Chondrocyte (in vitro differentiated cells): ENCODE measurements at places on chromosomes 2 and 18. TPM values are rescaled to one million over a fixed set of nuclear protein-coding genes. Genes with fewer than 3 reads are reported as not detected.

DNA sequence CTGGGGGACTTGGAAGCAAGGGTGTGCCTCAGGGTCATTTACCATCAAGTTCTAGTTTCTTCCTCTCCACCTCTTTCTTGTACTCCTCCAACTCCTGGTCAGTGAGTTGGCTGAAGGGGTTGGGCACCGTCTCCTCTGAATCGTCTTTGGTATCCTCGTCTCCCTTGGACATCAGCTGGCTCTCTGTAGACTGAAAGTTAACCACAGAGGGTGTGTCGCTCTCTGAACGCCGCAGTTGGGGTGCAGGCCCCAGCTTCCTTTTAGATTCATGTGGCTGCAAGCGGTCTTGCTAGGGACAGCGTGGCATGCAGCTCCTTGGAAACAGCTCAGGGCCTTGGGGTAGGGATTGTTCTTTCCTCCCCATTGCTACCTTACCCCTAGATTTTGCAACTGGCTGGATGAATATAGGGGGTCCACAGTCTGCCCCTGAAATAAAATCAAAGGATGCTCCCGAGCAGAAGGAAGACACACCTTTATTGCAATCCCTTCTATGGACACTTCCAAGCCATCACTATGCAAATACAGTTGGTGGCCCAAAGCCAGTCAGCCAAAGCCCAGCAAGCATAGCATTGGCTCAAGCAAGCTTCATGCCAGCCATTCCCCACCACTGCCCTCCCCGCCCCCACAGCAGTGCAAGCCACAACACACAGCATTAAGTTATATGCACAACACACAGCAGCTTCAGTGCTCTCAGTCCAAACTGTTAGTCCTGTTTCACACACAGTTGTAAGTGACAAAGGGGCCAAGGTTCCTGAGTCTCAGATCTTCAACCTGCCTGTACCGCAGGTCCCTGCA, 93.2 kb downstream of the ADD2 start:
- H3K27me3 ChIP-seq = peaks cover 3% of the 10 kb centered on the region
- H3K4me3 ChIP-seq = no peak overlapping the region
- H3K4me1 ChIP-seq = no peaks in the 10 kb centered on the region
- no peaks in the 10 kb centered on the region for H3K36me3 ChIP-seq
- no peak for DNase-seq
- H3K27ac ChIP-seq = no peak overlapping the region

DNA sequence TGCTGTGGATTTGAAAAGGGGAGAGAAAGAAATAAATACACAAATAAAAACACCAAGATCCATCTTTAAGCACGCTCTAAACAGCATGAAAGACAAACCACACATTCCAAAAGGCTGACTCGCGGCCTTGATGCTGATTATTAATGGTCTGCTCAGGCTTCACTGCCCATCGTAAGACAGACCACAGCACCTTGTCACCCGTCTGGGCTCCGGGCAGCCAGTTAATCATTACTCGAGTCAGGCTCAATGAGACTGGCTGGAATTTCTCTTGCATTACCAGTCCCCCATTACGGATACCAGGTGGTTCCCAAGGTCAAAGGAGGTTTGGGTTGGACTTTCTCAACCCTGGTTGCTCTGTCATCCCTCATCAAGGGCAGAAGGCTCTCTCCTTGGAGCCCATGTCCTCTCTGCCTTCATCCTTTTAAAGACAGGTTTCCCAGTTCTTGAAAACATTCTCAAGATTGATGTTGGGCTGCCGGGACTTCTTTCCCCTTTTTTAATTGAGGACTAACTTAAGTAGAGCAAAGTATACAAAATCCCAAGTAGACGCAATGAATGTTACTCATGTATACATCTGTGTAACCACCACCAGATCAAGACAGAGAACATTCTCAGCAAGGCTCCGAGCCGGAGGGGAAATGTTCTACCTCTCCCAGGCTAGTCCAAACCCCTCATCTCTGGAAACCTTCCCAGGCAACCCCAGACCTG, 8.1 kb downstream of the SMAD7 start:
- H3K36me3 ChIP-seq = peaks cover 46% of the 10 kb centered on the region
- H3K27ac ChIP-seq = peak overlapping the region; percentile 92
- no peaks in the 10 kb centered on the region for H3K27me3 ChIP-seq
- peak overlapping the region; percentile 88 for H3K4me3 ChIP-seq
- peaks cover 98% of the 10 kb centered on the region for H3K4me1 ChIP-seq

DNA sequence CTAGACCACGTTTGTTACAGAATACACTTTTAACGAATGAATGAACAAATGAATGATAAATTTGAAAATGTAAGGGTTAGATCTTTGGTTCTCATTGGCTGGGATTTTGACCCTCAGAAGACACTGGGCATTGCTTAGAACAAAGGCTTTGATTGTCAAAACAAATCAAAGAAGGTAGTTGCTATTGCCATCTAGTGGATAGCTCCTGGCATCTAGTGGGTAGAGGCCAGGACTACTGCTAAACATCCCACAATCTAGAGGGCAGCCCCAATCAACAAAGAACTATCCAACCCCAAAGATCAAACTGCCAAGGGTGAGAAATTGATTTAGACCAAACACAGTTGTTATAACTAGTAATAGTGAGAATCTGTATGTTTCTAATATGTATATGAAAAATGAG, 552.3 kb downstream of the KCNJ3 start:
- H3K27me3 ChIP-seq = peaks cover 13% of the 10 kb centered on the region
- no peak overlapping the region for H3K27ac ChIP-seq
- H3K36me3 ChIP-seq = no peaks in the 10 kb centered on the region
- no peak for DNase-seq
- no peaks in the 10 kb centered on the region for H3K4me1 ChIP-seq
- no peak overlapping the region for H3K4me3 ChIP-seq

DNA sequence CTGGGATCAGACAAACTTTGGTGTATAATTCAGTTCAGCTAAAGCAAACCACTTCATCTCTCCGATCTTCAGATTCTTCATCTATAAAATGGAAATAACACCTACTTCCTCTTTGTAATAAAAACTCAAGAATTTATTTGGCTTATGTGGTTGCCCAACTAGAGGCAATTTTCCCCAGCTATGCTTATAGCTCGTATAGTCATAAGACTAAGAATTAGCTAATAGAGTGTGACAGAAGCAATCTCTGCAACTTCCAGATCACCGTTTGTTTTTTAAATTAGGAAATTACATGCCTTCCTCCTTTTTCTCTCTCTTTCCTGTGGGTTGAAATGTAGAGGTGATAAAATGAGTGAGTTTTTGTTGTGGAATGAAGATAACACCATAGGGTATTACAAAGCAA, 35.3 kb upstream of the KCNF1 start:
- peaks cover 4% of the 10 kb centered on the region for H3K36me3 ChIP-seq
- no peak overlapping the region for H3K27ac ChIP-seq
- H3K27me3 ChIP-seq = no peaks in the 10 kb centered on the region
- DNase-seq = no peak

DNA sequence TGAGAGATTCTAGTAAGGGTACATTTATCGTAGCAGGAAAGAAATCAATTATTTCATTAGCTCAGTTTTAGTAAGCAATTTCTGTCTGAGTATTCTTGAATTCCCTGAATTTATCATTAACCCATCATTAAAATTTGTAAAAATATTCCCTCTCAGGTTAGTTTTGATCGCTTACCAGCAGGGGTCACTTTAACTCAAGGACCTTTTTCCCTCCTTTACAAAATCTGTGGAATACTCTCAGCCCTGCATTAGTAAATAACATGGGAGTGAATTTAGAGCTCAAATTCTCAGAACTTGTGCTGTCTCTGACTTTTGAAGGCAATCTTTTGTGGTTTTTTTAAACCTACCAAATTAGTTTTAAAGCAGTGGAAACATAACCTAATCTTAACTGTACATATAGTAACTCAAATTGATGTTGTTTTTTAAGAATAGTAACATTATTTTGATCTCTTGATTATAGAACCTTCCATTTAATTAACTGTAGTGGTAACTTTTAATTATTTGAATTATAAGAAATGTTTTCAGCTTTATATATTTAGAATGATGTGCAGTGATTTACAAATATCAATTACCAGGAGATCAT, 97.2 kb downstream of the AGPS start:
- no peaks in the 10 kb centered on the region for H3K4me1 ChIP-seq
- H3K36me3 ChIP-seq = peaks cover 10% of the 10 kb centered on the region
- no peak for DNase-seq

DNA sequence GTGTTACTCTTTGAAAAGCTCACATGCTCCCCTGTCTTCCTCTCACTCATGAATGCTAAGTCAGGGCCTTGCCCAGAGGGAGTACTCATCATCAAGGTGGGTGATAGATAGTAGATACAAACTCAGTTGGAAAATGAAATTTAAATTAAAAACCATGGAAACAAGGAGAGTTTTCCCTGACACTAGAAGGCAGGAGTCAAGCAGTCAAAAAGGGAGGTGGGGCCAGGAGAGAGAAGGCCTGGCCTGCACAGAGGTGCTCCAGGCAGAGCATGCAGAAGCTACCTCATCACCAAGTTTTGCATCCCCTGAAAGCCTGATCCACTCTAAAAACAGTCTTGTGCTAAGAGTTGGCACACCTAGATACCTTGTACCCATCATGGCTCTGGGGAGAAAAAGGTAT, 143.7 kb downstream of the MYO5B start:
- no peaks in the 10 kb centered on the region for H3K4me1 ChIP-seq
- H3K4me3 ChIP-seq = no peak overlapping the region
- peaks cover 33% of the 10 kb centered on the region for H3K27me3 ChIP-seq
- H3K36me3 ChIP-seq = no peaks in the 10 kb centered on the region
- H3K27ac ChIP-seq = no peak overlapping the region
- DNase-seq = no peak

- H3K4me1 ChIP-seq = no peaks in the 10 kb centered on the region
- no peak overlapping the region for H3K4me3 ChIP-seq
- H3K36me3 ChIP-seq = no peaks in the 10 kb centered on the region
- DNase-seq = no peak
- no peak overlapping the region for H3K27ac ChIP-seq
- H3K27me3 ChIP-seq = peaks cover 27% of the 10 kb centered on the region
Observed at GRCh38 chr2:192354512-192355244, 159.9 kb upstream of the TMEFF2 start.

- peak overlapping the region; percentile 43 for H3K27ac ChIP-seq
- no peak overlapping the region for H3K4me3 ChIP-seq
- H3K4me1 ChIP-seq = peaks cover 45% of the 10 kb centered on the region
Observed at GRCh38 chr2:88602022-88602421, 25.2 kb downstream of the EIF2AK3 start.

DNA sequence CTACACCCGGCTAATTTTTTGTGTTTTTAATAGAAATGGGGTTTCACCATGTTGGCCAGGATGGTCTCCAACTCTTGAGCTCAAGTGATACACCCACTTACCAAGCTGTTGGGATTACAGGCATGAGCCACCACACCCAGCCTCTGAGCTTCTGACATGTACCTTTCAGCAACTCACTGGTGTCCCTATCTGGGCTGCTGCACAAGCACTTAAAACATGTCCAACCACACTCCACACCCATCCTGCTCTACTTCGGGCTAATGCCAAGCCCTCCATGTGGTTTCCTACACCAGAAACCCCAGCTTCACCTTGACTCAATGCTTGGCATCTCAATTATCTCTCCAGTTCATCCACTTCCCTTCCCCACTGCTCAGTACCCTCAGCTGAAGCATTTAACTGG, 22.4 kb upstream of the ARMC9 start:
- no peak overlapping the region for H3K27ac ChIP-seq
- peaks cover 26% of the 10 kb centered on the region for H3K36me3 ChIP-seq
- H3K4me3 ChIP-seq = no peak overlapping the region

GRCh38 chr2:65434592-65435241, 2.3 kb upstream of the SPRED2 start:
- H3K4me1 ChIP-seq = peaks cover 28% of the 10 kb centered on the region
- H3K4me3 ChIP-seq = no peak overlapping the region
- H3K27ac ChIP-seq = no peak overlapping the region

DNA sequence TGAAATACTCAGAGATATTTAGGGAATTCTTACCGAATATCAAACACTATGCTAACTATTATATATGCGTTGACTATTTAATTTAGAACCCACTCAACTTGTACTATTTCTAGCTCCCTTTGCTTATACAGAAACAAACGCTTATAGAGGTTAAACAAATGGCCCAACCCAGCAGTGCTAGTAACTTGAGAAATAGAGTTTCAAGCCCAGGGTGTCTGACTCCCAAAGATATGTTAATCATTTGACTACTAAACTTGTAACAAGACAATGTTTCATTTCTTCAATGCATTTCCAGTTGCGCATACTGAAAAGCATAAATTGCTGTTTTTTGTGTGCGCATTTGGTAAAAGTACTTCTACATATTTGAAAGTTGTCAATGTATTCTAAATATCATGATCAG, 310.3 kb downstream of the GALNT13 start:
- no peak overlapping the region for H3K27ac ChIP-seq
- DNase-seq = no peak
- H3K36me3 ChIP-seq = peaks cover 1% of the 10 kb centered on the region

- no peak overlapping the region for H3K27ac ChIP-seq
- peaks cover 8% of the 10 kb centered on the region for H3K36me3 ChIP-seq
- peaks cover 9% of the 10 kb centered on the region for H3K4me1 ChIP-seq
- DNase-seq = no peak
Observed at GRCh38 chr2:237495521-237496117, 8.6 kb downstream of the MLPH start.

GRCh38 chr2:150607390-150607811, 119.9 kb upstream of the RND3 start:
- H3K4me1 ChIP-seq = peaks cover 36% of the 10 kb centered on the region
- peaks cover 1% of the 10 kb centered on the region for H3K36me3 ChIP-seq
- no peak overlapping the region for H3K4me3 ChIP-seq
- no peaks in the 10 kb centered on the region for H3K27me3 ChIP-seq
- H3K27ac ChIP-seq = no peak overlapping the region
- no peak for DNase-seq

DNA sequence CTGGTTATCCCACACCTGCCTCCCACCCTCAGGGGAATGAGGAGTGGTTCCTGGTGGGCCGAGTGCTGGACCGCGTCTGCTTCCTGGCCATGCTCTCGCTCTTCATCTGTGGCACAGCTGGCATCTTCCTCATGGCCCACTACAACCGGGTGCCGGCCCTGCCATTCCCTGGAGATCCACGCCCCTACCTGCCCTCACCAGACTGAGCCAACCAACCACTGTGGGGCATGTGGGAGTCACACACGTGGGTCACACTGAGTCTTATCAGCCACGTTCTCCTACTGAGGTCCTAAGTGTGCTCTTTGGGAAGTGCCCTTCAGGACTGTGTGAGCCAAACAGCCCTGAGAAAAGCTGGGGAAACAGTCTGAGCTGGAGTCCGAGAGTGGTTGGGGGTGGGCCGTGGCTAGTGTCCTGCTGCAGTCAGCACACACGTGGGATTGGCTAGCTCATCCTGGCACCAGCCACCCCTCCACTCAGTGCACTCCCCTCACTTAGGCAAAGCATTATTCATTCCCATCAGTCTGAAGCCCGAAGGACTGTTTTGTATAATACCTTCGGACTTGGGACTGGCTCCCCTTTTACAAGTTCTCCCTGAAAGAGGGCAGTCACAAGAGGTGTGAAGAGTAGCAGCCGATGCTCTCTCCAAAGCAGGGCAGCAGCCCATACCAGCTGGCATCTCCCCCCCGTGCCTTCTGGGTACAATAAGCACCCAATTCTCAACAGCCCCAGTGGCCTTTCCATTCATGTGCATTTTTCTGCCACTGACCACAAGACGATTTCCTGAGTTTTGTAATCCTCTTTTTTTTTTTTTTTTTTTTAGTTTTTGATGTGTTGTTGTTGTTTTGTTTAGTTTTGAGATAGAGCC, 4.6 kb downstream of the TIGD1 start:
- peaks cover 7% of the 10 kb centered on the region for H3K36me3 ChIP-seq
- peaks cover 14% of the 10 kb centered on the region for H3K4me1 ChIP-seq
- H3K27me3 ChIP-seq = no peaks in the 10 kb centered on the region

CBLN2 gene
- 3.5 to 3.7 TPM in 2 of 3 replicates, not detected in the other for total RNA-seq

ZNF397 gene
- 12.0 to 18.9 TPM (median 12.1 TPM) in 3 replicates for total RNA-seq

TMEM247 gene
- not detected in 3 replicates for total RNA-seq

TMEM182 gene
- 4.2 to 6.0 TPM (median 5.1 TPM) in 3 replicates for total RNA-seq

RAB6C gene
- 0.24 to 0.37 TPM (median 0.31 TPM) in 3 replicates for total RNA-seq
